Dorsolateral prefrontal cortex (tissue), 122 donors: ENCODE measurements at places on chromosomes 6 and 20. TPM values are rescaled to one million over a fixed set of nuclear protein-coding genes. Genes with fewer than 3 reads are reported as not detected.

Gene C4B
- 125 TPM for total RNA-seq

Gene EFCAB8
- total RNA-seq = not detected

Gene EMILIN3
- total RNA-seq = 3.3 TPM

Gene BTN1A1
- not detected for total RNA-seq

Gene SLC32A1
- total RNA-seq = 31.3 TPM

Gene LY6G6F
- not detected for total RNA-seq

Gene DAAM2
- total RNA-seq = 266 TPM

Gene DCDC2
- total RNA-seq = 1.9 TPM

Gene MAFB
- total RNA-seq = 14.0 TPM

Gene ESR1
- total RNA-seq = 0.79 TPM

Gene CGA
- total RNA-seq = not detected

Gene MUC21
- total RNA-seq = not detected

Gene UBE2C
- total RNA-seq = not detected

Gene B3GAT2
- 19.4 TPM for total RNA-seq
